Right forelimb (tissue), 1 donor: ENCODE measurements at places on chromosomes 11 and 22.

- DNase-seq = no peak
Observed at GRCh38 chr11:12577725-12578644, 96.2 kb upstream of the TEAD1 start.

DNA sequence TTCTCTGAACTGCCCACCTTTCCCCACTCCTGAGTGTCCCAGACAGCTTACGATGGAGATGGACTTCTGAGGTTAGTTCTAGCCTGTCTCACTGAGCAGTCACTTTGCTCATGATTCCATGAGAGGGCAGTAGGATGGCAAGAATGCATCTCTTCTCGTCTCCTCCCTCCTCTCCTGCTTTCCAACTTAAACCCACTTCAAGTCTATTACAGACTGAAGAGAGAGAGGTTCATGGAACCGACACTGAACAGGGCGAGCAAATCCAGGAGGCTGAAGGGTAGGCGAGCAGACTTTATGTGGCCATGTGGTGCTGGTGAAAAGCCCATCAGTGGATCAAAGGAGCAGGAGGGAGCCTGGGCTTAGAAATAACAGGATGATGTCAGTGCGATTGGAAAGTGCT is 38.6 kb downstream of the CEP164 start:
- no peak for DNase-seq

DNA sequence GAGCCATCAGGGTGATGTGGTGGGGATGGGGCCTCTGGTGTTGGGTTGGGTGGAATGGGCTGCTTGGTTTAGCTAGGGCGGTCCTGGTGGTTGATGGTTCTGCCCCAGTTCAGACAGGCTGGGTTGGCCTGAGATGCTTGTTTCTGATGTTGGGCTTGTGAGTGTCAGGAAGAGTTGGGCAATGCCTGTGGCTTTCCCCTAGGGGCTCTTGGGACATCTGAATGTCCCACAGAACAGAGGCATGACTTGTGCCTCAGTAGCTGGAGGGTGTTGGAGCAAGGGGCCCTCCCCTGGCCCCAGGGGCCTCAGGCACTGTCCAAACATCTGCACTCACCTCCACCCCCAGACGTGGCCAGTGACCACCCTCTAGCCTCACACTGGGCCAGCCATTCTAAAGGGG is 14.0 kb upstream of the CTSD start:
- no peak for DNase-seq

GRCh38 chr11:115164774-115165173 is 339.4 kb downstream of the CADM1 start:
- no peak for DNase-seq

DNA sequence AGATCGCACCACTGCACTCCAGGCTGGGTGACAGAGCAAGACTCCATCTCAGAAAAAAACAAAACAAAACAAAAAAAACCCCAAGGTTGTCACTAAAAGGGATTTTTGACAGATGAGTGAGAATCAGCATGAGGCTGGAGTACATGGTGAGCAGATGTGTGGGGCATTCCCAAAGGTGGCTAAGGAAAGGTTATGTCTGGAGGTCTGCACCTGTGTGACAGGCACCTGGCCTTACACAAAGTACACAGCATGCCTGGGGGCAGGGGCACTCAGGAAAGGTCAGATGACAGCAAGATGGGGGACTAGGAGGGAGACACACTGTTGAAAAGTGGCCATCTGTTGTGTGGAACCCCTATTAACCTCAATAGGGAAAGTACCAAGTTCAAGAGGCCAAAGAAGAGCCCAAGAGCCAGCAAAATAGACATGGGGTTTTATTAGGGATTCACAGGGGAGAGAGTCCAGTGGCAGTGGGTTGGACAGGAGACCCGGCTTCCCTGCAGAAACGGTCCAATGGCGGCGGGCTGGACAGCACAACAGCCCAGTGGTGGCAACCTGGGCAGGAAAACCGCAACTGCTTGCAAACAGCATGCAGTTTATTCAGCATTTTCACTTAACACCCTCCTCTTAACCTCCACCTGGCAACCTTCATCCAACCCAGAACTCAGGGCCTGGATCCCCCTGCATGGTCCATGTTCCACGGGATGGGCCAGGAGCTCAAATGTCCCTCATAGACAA is 101.1 kb downstream of the MICAL2 start:
- DNase-seq = no peak
